ENCODE measurements at places on chromosomes 12 and 14. TPM values are rescaled to one million over a fixed set of nuclear protein-coding genes. Genes with fewer than 3 reads are reported as not detected.

Gene NOVA1
- total RNA-seq: 0.05 TPM

Gene CIDEB
- total RNA-seq: 7.5 TPM

Gene NDUFB1
- 208 TPM for total RNA-seq

Gene GUCY2C
- not detected for total RNA-seq

Gene CCDC198
- total RNA-seq: 0.51 TPM

Gene TAS2R30
- total RNA-seq: 3.9 TPM

Gene PPP1R3E
- 2.6 TPM for total RNA-seq

All from dermis blood vessel endothelial cell (primary cell).